ENCODE measurements at places on chromosomes 16 and 17. TPM values are rescaled to one million over a fixed set of nuclear protein-coding genes. Genes with fewer than 3 reads are reported as not detected.

DNA sequence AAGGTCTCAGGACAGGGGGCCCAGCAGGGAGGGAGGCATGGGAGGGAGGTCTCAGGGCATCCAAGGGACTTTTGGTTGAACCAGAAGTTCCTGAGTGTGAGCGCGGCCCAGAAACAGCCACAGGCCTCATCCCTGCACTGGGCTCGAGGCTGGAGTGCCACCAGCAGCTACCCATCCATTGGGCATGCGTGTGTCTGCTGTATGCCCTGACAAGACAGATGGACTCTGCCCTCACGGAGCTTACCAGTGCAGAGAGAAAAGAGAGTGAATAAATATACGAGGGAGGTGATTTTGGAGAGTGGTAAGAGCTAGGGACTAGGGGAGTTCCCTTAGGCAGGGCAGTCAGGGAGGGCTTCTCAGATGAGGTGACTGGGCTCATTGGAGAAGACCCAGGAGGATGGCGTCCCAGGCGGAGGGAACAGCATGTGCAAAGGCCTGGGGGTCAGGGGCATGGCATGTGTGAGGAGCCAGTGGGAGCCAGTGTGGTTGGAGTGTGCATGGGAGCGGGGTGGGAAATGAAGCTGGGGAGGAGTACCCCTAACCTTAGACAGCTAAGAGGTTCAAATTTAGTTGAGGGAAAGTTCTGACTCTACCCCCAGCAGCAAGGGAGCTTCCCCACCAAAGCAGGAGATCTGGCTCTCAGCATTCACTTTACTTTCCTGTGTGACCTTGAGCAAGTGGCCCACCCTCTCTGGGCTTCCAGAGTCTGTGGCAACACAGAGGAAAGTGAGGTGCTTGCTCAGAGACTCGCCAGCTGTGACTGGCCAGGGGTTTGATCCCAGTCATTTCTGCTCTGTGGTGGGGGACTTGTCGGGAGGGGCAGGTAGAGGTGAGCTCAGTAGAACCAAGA, 74.7 kb downstream of the SREBF1 start:
- no peak for DNase-seq

ST6GALNAC2 gene
- 10.3 TPM for total RNA-seq

DNA sequence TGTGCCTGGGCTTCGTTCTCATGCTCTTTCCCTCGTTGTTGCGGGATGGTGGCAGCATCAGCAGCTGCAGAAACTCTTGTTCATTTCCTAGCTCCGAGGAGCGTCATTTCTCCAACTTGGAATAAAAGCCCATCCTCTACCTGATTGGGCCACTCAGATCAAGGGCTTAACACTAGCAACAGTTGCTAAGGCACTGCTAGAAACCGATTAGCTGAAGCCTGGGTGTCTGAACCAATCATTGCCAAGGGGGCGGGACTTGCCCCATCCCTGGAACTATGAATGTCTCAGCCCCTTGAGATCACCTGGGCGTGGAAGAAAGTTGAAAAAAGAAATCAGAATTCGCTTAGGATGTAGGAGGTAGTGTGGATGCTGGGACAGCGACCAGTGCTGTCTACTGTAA, 145.3 kb downstream of the FOXL1 start:
- no peak for DNase-seq

GRCh38 chr16:76157629-76158028, 119.6 kb upstream of the CNTNAP4 start:
- DNase-seq = no peak

DNA sequence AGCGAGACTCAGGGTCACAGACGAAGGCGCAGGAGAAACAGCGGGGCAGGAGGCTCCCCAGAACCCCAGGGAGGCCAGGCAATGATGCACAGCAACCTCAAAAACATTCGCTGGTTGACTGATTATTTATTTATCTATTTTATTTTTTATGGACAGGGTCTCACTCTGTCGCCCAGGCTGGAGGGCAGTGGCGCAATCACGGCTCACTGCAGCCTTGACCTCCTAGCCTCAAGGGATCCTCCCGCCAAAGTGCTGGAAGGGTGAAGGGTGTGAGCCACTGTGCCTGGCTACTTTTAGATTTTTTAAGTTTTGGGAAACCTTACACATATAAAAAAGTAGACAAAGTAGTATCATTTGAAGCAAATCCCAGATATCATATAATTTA, 83.5 kb downstream of the ZNF778 start:
- no peak for DNase-seq

C17orf50 gene
- total RNA-seq = not detected

PLA2G10 gene
- total RNA-seq = 0.32 TPM

GRCh38 chr17:74824961-74825627, 34.6 kb downstream of the GRIN2C start:
- DNase-seq = no peak

DNA sequence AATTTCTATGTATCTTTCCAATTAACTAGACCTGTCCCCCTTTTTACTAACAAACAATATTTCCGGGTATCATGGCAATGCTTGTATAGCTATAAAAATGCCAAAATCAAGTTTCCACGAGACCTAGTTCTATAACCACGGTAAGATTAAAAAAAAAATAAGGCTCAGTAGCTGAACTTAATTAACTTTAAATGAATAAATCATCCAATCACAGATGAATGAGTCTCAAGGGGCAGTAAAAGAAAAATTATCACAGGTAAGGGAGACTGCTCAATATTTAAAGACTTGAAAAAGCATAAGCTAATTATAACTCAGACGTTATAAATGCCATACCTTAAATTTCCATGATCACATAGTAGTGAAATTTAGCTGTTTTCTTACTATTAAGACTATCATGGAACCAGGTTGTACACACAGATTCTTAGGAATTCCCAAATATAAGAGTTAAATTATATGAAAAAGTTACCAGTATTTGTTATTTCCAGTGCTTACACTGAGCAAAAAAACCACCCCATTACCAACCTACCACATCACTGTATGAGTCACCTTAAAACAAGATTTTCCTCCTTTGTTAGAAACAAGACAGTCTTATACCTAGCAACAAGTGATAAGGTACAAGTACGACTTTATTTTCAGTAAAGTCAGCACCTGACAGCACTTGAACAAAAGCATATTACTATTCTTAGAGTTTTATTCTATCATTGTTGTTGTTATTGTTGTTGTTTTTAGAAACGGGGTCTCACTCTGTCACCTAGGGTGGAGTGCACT, 20.6 kb downstream of the SSH2 start:
- no peak for DNase-seq

GRCh38 chr16:51268237-51268636, 117.2 kb upstream of the SALL1 start:
- DNase-seq = no peak

TMIGD1 gene
- total RNA-seq = not detected

- no peak for DNase-seq
These were observed 380.3 kb upstream of the MAF start for GRCh38 chr16:79980650-79981521.

DNA sequence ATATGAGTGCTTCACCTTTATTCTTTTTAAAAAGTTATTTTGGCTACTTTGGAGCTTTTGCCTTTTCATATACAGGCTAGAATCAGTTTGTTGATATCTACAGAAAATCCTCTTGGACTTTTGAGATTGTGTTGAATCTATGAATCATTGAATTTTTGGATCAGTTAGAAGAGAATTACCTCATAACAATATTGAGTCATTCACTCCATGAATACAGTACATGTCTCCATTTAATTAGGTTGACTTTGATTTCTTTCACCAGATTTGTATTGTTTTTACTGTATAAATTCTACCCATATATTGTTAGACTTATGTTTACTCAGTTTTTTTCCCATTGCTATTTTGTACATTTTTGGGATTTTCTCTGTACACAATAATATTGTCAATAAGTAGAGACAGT, 54.4 kb downstream of the TAOK1 start:
- DNase-seq = no peak

DNA sequence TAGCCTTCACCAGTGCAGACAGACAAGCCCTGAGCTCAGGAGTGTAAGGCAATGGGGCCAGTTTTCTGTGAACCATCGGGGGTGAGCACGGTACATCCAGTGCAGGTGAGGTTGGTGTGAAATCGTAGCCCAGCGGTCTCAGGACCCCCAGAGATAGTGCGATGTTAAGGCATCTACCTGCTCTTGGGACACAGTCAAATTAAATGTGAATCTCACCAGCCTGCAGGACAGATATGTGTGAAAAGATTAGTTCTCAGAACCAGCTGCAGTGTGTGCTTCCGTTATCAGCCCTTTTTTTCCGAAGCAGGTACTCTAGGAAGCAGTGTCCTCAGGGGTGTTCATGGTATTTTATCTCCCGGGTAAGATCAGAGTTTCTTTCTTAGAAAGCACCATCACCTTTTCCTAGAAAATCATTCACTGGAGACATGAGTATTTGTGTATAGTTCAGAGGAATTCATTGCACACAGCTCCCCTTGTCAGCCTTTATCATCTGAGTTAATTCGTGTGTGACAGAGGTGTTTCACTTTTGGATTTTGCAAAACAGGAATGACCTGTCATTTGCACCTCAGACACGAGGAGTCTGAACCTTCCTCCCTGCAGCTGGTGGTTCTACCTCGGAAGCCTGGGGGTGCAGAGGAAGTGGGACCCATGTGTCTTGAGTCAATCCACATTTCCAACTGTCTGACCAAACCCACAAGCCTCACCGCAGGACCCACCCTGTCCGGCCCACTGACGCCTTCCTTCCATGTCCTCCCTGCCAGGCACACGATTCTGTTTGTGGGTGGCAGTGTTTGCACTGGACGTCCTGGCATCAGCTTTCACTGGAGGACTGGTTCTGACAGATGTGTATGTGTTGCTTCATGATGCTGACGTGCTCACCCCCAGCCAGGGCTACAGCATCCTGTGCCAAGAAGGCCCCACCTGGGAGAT, 107.8 kb downstream of the CLEC16A start:
- no peak for DNase-seq

DNA sequence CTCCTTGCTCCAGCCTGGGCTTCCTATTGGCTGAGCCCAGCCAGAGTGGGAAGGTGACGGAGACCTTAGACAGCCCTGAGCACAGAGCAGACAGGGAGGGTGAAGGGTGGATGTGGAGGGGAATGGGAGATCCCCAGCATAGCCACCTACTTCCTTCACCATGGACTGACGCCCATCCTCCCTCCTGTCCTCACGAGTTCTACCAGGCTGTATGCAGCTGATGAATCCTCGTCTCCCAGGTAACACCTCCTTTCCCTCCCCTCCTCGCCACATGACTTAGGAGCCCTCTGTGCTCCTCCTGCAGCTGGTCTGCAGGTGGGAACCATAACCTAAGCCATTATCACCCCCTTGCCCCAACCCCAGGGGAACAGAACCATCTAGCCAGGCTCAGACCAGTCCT, 9.0 kb upstream of the CRHR1 start:
- no peak for DNase-seq

- no peak for DNase-seq
These were observed 43.4 kb downstream of the ZNF276 start for GRCh38 chr16:89764711-89765201.

GRCh38 chr17:27620721-27621120, 10.3 kb upstream of the LGALS9 start:
- DNase-seq = no peak

CPPED1 gene
- total RNA-seq = 15.5 TPM

- no peak for DNase-seq
These were observed 46.1 kb upstream of the CBFA2T3 start for GRCh38 chr16:89023151-89023551.

TPSAB1 gene
- total RNA-seq = 10.8 TPM

GRCh38 chr17:63290784-63291183, 155.3 kb downstream of the CYB561 start:
- no peak for DNase-seq

- no peak for DNase-seq
These were observed 9.9 kb upstream of the USP32 start for GRCh38 chr17:60401819-60402218.

GRCh38 chr17:44079877-44080821, 9.6 kb downstream of the G6PC3 start:
- no peak for DNase-seq

ATMIN gene
- 44.1 TPM for total RNA-seq

- no peak for DNase-seq
These were observed 6.0 kb upstream of the IGFBP4 start for GRCh38 chr17:40437095-40437732.

- no peak for DNase-seq
These were observed 1.0 kb downstream of the RSPRY1 start for GRCh38 chr16:57186872-57187854.

- DNase-seq = no peak
These were observed 191.3 kb upstream of the ELAC2 start for GRCh38 chr17:13209081-13209480.
